ENCODE measurements at places on chromosomes 13 and 19.

DNA sequence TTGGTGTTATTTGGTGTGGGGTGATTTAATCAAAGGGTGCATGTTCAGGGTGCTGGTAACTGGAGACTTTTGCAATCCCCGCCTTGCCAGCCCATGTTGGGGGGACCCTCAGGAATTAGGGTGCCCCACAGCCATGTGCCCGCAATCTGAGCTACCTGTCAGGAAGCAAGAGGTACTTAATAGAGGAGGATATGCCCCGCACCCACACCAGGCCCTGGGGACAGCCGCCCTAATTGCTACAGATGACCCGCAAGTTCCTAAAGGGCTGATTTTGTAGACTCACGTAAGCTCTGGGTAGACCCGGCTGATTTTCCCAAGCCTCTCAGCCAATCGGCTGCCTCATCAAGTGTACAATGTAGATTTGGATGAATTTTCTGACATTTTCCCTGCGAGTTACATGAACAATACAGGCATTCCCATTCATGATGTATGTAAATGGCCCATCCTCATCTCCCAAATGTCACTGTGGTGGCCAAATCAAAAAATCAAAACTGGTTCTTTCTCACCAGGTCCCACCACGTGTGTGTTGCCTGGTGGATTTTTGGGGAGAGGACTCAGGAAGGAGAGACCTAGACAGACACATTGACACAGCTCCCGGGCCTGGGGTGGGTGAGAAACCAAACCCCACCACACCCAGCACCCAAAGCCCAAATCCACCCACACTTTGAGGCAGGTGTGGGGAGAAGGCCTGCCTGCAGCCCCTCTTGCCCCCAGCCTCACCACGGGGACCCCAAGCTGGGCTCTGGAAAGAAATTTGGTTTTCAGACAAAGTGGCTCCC, 119.2 kb upstream of the SPACA7 start:
- DNase-seq: no peak

GRCh38 chr13:40652588-40652940, 13.9 kb downstream of the FOXO1 start:
- no peak for DNase-seq

DNA sequence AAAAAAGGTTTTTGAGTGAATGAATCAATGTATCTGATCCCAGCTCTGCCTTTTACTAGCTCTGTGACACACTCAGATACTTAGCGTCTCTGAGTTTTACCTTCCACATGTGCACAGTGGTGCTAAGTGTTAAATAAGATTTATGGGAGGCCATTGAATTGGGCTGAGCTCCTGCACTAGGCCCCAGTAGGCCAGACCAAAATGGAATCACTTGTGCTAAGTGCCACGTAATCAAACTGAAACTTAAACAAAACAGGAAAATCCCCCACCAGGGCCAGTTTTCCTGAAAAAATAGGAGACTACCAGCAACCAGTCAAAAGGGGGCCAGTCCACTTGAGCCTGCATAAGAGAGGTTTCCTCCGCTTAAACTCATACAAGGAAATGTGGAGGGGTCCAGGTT, 40.9 kb downstream of the GJA3 start:
- no peak for DNase-seq

GRCh38 chr19:6101991-6102390, 8.3 kb downstream of the RFX2 start:
- DNase-seq: no peak

DNA sequence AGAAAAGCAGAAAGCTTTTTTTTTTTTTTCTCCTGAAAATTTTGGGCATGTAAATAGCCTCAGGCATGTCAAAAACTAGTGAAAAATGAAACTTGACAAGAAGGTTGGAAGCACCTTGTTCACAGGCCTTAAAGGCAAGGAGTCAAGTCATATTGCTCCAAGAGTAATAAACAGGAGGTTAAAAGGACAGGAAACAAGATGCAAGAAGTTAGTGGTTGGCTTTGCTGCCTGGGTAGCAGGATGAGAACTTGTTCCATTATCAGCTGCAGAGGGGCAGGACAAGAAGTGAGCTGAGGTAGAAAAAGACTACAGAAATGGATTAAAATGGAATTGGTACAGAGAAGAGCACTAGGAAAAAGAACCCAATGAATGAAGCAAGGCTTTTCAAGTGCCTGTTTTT, 242.6 kb downstream of the DCT start:
- no peak for DNase-seq

DNA sequence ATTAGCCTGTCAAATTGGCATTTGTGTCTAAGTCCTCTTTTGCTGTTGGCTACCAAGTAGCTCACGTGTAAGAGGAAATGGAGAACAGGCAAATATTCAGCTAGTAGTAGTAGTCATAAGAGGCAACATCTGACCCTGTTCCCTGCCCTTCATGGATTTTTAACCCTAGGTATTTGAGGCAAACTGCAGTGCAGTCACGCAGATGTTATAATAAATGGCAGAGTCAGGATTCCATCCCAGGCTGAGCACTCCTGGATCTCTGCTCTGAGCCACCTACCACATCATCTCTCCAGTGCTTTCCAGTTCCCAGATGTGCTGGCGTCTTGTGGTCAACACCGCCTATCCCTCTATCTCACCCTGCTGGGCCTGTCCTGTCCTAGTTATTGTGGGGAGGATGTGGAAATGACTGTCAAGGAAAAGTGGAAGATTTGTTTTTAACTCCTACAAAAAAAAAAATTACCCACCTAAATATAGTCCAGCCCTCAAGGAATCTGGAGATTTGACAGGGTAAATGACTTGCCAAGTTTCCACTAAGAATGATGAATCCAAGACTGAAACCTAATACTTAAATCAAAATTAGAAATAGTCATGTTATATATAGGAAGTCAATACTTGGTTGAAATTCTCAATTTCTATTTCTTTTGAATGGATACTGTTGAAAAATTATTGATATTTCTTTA, 322.9 kb downstream of the GPC6 start:
- no peak for DNase-seq

GRCh38 chr13:80939581-80939980, 598.7 kb upstream of the SPRY2 start:
- DNase-seq: no peak

DNA sequence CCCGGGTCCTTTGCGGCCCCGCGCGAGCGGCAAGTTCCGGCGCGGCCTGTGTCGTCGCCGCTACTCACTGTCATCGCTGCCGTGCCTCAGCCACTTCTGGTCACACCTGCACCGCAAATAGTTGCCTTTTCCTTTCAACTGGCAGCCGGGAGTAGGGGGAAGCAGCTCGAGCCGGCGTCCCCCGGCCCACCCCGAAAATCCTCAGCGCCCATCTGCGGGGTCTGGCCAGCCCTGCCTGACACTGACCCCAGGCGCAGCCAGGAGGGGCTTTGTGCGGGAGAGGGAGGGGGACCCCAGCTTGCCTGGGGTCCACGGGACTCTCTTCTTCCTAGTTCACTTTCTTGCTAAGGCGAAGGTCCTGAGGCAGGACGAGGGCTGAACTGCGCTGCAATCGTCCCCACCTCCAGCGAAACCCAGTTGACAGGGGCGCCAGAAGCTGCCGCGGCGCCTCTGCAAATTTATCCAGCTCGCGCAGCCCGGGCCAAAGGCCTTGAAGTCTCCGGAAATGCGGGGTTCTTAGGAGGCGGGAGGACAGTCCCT, 1.7 kb downstream of the PDX1 start:
- DNase-seq: no peak

DNA sequence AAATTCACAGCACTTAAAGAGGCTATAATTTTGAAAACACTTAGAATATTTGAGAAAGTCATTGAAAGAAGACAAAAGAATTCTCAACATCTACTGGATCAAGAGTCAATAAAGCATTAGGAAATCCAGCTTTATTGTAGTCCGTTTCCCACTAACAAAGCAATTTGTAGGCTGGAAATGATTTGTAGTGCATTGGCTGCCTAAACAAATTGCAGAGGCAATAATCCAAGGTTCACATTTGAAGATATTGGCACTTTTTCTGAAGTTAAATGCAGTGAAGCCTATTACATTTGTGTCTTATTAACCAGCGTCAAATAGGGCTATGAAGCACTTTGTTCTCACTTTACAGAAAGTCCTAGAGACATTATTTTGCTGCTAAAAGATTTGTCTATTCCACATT, 848.1 kb upstream of the SLITRK1 start:
- DNase-seq: no peak

- DNase-seq: no peak
These were observed 6.2 kb downstream of the PHLDB3 start for GRCh38 chr19:43498233-43498842.

DNA sequence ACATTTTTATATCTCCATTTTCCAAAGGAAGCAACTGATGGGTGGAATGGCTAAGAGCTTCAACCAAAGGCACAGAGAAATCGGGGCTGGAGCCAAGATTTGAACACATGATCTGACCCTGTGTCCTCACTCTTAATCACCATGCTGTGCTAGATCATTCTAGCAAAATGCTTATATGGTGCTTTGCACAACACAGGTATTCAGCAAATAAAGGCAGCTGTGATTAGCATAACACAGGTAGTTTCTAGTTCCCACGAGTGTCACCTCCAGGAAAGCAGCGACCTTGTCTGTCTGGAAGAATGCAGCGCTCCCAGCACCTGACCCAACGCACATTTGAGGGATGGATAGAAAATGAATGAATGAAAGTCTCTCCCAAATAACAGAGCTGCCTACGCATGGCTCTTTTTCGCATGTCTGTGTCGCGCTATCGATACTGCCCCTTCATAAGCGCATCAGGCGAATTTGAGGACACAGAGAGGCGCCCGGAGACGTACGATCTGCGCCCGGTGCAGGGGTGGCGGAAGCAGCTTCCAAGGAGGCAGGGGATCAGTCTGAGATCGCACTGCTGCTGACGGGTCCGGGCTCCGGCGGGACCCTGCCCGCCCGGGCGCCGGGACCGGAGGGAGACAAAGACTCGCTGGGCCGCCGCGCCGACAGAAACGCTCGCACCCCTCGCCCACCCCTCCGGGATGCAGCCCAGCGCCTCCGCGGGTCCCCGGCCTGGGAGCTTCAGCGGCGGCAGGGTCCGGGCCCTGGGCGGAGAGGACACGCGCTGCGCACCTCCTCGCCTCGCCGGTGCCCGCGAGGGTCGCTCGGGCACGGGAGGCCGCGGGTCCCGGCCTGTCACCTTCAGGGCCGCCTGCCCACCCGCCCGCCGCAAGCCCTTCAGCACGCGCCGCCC, 609 bp downstream of the EPS15L1 start:
- no peak for DNase-seq

DNA sequence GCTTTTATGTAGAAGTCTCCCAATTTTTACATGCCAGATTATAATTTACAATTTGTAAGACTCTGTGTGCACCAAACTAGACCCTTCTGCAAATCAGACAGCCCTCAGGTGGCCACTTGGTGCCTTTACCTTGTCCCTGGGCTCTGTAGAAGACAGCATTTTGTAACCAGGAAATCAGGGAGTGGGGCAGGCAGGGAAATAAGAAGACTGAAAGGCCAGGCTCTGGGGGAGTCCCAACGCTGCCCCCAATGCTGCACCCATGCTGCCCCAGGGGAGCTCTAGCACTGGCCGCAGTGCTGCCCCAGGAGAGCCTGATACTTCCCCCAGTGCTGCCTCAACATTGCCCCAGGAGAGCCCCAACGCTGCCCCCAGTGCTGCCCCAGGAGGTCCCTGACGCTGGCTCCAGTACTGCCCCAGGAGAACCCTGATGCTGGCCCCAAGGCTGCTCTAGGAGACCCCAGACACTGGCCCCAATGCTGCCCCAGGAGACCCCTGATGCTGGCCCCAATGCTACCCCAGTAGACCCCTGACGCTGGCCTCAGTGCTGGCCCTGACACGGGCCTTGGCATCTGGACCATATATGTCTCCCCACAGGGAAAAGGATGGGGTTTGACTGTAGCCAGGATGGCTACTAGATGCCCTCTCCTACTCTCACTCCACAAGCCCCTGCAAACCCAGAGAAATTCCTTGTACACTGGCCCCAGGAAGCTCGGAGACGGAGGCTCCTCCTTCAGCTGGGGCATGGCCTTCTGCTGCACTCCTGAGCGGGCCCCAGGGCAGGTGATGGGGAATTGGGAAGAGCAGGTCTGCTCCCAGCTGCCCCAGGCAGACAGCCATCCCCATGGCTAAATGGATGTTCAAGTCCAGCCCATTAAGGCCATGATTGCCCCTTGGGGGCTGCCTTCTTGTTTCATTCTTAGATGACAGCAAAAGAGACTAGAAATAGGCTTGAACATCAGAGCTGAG, 23.6 kb downstream of the VSTM2B start:
- DNase-seq: no peak

GRCh38 chr13:41231025-41231677, 32.2 kb downstream of the MTRF1 start:
- DNase-seq: no peak

- peak; percentile 54 for DNase-seq
These were observed 112.5 kb downstream of the COG6 start for GRCh38 chr13:39767791-39768517.

- DNase-seq: no peak
These were observed 44.3 kb upstream of the CEACAM21 start for GRCh38 chr19:41531438-41532311.

GRCh38 chr19:2507109-2507508, 31.2 kb downstream of the GADD45B start:
- DNase-seq: peak; percentile 63
